ENCODE measurements at places on chromosomes 2 and 18.
A peak's percentile ranks its signal among the peaks of the same experiment; 100 is the strongest.

DNA sequence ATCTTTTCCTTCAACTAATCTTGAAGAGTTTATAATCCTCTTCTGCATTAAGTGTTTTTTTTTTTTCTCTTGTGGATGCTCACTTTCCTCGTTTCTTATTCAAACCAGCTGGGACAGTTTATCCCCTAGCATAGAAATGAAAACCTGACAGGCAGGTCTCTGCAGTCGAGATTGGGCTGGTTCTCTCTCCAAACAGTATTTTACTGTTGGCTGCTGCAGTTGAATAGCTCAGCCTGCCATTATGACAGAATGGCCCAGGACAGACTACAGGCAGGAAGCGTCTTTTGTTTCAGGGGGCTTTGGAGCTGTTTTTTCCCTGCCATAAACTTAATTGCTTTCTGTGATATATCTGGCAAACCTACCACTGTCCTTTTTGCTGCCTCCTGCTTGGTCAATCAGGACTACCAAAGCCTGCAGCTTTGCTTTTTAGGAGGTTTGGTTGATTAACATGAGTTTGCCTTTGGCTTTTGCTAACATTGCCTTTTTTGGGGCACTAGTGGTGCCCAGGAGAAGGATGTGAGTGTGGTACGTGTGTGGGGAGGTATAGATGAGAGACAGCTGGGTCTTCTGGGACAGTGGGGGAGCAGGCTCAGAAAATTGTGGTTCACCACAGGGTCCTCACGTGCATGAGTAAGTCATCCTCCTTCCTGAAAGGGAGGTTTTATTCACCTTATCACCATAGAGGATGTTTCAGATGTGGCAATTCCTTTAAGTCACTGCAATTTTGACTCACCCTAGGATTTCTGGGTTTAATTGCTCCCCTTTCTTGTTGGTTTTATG lies 128.7 kb downstream of the LYPD6B start:
- peak; percentile 37 for DNase-seq

DNA sequence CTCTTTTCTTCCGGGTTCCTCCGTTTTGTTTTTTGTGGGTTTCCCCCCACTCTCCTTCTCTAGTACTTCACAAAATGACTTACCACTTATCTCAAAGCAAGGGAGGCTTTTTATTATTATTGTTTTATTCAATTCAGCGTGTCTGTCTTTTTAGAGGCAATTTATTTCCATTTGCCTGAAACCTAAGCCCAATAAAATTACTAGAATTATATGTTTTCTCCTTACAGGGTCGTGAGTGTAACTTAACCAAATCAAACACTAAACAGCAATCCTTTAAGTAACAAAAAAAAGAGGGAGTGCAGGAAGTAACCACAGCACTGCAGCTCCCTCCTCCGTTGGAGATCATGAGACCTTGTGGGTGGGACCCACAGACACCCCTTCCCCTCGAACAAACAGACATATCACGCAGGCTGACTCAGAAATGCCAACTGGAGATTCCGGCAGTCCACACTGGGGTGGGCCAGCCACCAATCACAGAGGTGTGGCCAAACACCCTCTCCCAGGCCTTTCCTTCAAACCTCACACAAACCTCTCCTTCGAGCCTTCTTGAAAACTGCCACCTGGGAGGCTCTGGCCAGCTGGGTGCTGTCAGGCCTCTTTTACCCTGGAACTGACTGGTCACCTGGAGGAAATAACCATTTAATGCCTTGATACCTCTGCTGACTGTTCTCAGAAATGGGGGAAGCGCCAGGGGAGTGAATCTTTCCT lies 207.1 kb upstream of the SMAD2 start:
- DNase-seq, result no peak

DNA sequence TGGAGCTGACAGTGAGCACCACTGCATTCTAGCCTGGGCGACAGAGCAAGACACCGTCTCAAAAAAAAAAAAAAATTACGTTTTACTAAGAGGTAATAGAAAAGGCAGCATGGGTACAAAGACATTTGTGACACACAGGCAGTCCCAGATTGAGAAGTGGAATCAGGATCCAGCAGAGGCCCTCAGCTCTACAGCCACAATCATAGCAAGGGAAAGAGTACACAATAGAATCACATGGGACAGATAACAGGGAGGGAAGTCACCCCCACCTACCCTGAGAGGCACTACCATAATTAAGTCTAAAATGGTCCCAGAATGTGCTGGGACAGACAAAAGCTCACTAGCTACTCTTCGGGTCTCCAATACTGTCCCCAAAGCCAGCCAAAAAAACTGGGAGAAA lies 12.5 kb downstream of the SRBD1 start:
- no peak for DNase-seq

DNA sequence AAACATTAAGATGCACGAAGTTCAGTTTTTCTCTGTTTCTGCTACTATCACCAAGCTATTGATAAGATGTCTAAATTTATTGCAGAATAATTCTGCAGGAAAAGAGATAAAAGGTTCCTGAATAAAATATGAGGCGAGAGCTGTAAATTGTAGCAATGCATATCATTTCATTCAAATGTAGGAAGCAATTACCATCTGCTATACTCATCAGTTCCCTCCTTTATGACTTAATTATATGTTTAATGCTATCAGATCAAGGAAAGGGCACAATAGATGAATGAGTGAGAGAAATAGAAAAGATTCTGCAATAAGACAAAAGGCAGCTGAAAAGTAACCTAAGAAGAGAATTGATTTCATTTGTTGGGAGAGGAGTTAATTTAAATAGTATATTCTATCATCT lies 108.2 kb upstream of the GALNT5 start:
- DNase-seq, result no peak

GRCh38 chr2:137091704-137092103 lies 326.4 kb downstream of the THSD7B start:
- no peak for DNase-seq

- no peak for DNase-seq
These were observed 9.0 kb upstream of the FEZ2 start for GRCh38 chr2:36606925-36607324.

DNA sequence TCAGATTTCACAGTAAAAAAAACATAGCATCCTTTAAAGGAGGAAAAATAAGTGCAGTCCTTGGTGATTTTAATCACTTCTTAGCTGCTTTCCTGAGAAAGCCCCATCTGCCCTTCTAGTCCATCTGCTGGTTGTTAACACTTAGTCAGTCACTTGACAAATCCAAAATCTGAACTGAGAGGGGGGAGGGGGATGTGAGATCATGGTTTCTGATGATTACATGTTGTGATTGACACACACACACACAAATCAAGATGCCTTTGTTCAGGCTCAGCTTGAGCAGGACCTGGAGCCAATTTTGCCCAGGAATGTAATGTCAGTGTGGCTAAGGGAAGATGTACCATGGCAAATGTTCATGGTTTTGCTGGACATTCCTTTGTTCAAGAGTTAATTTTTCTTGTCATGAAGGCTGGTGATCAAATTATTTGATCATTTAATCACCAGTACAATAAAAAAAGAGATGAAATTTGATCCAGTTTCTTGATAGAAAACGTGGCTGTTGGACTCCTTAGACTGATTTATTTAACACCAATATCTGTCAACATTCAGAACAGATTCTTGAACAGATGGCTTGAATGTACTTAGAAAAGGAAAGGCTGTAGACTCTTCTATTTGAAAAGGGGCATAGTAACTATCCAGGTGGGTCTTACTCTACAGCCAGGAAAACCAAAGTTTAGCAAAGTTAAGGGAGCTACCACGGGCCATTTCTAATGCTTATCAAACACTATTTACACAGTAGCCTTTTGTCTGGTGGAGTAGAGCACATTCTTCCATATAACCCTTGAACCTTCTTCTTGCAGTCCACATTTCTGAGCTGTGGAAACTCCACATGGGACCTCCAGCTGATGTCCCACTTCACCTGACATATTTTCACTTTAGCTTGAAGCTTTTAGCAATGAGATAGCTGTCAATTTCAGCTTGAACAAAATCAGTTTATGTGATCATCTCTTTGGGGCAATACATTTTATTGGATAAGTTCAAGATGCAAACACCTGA lies 408.7 kb downstream of the PIK3C3 start:
- DNase-seq, result no peak

DNA sequence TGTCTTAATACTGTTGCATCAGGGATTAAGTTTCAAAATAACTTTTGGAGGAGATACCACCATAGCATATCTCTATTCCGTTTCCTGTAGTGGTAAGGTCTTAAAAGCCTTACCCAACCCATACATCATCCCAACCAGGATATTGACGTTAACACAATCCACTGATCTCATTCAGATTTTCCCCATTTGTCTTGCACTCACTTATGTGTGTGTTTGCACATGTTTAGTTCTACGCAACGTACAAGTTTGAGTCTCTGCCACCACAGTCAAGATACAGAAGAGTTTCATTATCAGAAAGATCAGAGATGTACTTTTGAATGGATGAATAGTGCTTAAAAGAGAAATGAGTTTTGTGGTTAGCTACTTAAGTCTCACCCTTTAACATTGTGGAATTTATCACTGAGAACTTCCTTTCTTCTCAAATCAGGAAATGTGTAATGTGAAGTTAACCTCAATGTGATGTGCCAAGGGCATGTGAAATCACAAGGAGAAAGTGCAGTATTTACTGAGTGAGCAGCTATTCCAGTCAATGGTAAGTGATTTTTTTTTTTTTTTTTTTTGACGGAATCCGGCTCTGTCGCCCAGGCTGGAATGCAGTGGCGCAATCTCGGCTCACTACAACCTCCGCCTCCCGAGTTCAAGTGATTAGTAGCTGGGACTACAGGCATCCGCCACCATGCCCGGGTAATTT lies 69.2 kb upstream of the EPHA4 start:
- DNase-seq, result no peak

DNA sequence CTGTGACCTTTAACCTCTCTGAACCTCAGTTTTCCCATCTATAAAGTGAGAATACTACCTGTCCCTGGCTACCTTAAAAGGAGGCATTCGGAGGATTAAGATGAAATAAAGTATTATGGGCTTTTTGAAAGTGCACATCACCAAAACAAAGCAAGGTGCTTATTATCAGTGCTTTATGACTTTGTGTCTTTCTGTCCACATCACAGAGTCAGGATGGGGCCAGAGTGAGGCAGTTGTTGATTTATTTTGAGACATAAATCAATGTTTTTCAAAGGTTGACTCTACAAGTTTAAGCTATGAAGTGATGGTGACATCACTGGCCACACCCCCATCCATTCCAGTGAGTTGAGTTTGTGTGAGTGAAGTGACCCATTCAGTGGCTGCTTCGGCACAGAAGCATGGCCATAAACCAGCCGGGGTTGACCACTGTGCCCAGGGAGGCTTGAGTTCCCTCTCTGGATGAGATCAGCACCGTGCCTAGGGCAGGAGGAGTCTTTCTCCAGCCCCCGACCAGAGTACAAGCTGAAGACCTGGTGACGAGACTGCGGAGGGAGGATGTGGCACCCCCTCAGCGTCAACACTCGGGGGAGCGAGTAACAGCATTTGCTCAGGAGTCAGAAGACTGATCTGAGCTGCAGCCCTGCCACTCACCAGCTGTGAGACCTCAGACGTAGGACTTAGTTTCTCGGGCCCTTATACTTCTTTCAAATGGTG lies 89.0 kb upstream of the PPP1CB start:
- DNase-seq, result no peak

GRCh38 chr2:236408090-236408489 lies 143.9 kb upstream of the ASB18 start:
- no peak for DNase-seq

DNA sequence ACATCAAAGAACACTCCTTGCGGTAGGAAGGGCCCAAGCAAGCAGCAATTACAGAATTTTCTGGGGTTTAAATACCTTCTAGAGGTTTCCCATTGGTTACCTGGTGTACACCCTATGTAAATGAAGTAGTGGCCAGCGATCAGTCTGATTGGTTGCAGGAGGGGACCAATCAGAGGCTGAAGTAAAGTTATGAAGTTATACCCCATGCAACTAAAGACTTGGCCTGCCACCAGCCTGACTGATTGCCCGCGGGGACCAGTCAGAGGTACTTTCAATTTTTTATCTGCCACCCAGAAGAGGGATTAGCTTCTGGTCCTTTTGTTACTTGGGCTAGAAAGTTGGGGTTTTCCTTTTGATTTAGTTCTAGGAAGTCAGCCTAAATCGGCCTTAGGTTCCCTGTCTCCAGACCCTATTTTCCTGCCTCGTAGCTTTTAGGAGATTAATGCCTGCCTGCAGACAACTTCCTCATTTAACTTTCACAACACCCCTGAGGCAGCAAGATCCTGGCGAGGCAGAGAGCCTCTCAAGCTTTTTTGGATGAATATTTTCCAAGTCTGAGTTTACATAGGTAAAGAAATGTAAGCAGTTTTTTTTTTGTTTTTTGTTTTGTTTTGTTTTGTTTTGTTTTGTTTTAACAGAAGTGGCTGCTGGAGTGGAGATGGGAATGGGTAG lies 1.5 kb upstream of the DGUOK start:
- no peak for DNase-seq

DNA sequence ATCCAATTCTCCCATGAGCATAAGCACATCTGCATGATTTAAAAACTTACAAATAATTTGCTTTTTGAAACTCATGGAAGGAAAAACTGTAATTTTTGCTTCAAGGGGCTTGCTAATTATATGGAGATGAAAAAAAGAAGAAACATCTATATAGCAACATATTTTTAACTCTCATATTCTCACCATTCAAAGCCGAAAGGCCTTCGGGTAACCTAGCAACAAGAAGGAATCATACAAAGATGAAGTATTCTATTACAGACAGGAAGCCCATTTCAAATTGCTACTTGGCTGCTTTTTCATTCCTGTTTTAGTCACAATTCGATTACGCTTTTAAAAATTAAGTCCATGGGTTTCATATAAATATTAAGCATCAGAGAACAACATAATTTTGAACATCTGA lies 39.2 kb upstream of the RNU4ATAC start:
- DNase-seq, result no peak

GRCh38 chr2:68943581-68944568 lies 8.8 kb downstream of the GKN2 start:
- peak; percentile 13 for DNase-seq

GRCh38 chr2:214574084-214574781 lies 163.4 kb downstream of the VWC2L start:
- no peak for DNase-seq

DNA sequence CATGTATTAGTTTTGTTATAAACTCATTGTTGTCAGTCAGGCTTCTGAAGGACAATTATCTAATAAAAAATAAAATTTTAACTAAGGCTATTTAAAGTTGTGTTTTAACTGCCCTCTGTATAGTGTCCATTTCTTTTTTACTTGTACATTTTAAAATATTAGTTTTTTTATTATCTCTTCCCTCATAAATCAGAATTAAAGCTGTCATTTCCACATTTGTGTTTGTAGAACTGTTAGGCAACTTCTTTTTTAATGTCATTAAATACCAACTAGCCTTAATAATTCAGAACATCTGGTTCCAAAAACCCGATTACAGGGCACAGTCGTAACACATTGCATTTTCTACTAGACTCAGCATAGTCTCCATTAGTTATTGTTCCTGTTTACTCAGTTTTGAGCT lies 1749.0 kb upstream of the CELF4 start:
- DNase-seq, result no peak
